ENCODE measurements at places on chromosomes 1 and 21.

DNA sequence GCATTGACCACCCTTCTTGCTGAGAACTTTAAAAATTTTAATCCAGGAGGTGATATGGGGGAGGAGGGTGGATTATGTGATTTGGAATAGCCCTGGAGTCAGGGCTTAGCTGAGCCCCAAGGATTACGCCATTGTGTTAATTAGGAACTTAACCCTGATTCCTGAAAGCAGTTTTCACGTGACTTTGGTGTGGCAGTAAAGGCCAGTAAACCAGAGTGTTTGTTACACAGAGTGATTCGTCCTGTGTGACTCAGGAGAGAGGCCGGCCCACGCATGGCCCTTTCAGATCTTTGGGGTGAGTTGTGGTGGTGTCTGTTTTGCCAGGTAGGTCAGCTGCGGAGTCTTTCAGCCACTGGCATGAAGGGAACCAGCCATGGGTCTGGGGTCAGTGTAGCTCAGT lies 107.6 kb downstream of the NOS1AP start:
- H3K36me3 ChIP-seq: no peaks in the 10 kb centered on the region
- DNase-seq: peak; percentile 65
- no peaks in the 10 kb centered on the region for H3K27me3 ChIP-seq
- H3K4me3 ChIP-seq: no peak overlapping the region
- peaks cover 4% of the 10 kb centered on the region for H3K4me1 ChIP-seq

DNA sequence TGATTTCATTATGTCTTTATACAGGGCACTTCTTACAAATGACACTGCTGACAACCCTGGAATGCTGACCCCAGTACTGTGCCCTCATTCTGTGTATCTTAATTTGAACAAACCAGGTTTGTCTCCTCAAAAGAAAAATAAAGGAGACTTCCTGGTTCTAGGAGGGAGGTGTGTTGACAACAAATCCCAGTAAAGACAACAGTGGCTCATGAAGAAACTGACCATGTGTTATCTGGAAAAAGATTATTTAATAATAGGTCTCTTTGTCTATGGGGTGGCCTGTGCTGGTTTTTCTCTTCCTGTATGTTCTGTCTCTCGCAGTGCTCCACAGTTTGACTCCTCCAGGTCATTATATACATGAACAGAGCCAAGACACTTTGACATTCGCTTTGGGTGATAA lies 454.6 kb downstream of the LMO4 start:
- DNase-seq: no peak
- no peaks in the 10 kb centered on the region for H3K27me3 ChIP-seq
- H3K36me3 ChIP-seq: no peaks in the 10 kb centered on the region
- H3K4me3 ChIP-seq: no peak overlapping the region

- H3K36me3 ChIP-seq: no peaks in the 10 kb centered on the region
- H3K27ac ChIP-seq: no peak overlapping the region
- H3K4me1 ChIP-seq: no peaks in the 10 kb centered on the region
- no peaks in the 10 kb centered on the region for H3K27me3 ChIP-seq
- no peak overlapping the region for H3K4me3 ChIP-seq
- DNase-seq: no peak
Observed at GRCh38 chr1:16972189-16972895, 8.1 kb downstream of the MFAP2 start.

DNA sequence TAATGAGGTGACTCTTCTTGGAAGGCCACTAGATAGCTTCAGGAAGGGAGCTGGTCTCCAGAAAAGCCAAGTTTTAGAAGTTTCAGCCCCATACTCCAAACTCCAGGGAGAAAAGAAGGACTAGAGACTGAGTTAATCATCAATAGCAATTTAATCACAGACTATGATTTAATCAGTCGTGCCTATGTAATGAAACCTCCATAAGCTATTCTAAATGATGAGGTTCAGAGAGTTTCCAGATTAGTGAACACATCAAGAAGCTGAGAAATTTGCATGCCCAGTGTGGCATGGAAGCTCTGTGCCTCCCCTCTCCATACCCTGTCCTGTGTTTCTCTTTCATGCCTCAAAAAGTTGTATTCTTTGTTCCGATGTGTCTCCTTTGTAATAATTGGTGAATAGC lies 49.2 kb upstream of the CCDC190 start:
- H3K27ac ChIP-seq: no peak overlapping the region
- H3K27me3 ChIP-seq: no peaks in the 10 kb centered on the region
- DNase-seq: no peak
- no peak overlapping the region for H3K4me3 ChIP-seq

DNA sequence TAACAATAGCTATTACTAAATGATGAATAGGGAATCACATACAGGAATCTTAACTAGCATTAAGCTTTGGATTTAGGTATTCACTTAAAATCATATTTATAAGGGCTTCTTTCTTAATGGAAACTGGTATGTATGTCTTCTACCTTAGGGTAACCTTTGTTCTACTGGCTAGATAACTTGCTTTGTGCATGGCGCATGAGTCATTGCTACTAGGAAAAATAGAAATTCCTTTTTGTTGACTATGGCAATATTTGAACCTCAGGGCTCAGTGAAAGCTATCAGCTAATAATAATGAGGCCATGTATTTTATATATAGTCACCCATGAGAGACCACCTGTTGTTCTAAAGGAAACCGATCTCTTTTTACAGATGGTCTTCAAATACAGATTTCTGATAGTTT lies 72.5 kb downstream of the RPS6KC1 start:
- H3K4me3 ChIP-seq: no peak overlapping the region
- H3K36me3 ChIP-seq: no peaks in the 10 kb centered on the region
- H3K27ac ChIP-seq: no peak overlapping the region

- peak overlapping the region; percentile 18 for H3K27ac ChIP-seq
- no peak overlapping the region for H3K4me3 ChIP-seq
- DNase-seq: peak; percentile 48
- 0 out of 2 replicates have a peak, but pooled peaks cover 5% of the 10 kb centered on the region for H3K36me3 ChIP-seq
- H3K27me3 ChIP-seq: no peaks in the 10 kb centered on the region
Observed at GRCh38 chr1:204520834-204521709, 4.9 kb downstream of the MDM4 start.

DNA sequence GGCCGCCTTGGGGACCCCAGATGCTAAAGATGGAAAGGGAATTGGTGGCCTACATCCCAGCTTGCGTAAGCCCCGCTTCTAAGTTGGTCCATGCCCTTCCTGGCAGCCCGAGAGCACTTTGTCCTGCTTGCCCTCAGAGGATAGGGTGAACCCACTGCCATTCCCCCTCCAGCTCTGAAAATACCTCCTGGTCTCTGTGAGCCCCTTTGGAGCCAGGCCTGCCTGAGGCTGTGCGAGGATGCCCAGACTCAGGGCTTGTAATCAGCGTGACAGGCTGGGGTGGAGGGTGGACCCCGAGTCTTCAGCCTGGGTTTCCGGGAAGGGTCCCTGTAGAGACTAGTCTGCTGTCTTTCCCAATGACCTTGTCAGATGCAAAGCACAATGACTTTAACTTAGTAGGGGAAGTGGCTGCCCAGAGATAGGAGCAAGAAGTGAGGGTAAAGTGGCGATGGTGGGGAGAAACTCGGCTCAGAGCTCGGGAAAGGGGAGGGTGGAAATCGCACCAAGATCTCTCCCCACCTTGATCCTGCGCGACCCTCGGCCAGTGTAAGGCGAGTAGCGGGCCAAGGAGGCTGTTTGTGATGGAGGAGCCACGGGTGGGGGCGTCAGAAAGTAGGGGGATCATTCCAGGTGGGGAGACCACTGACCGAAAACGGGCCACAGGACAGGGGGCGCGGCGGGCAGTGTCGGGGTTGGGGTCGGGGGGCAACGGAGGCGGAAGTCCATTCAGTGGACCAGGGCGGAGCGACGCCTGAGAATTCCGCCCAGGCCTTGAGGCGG lies 2.7 kb upstream of the HES3 start:
- H3K4me3 ChIP-seq: no peak overlapping the region
- no peaks in the 10 kb centered on the region for H3K36me3 ChIP-seq

- H3K36me3 ChIP-seq: no peaks in the 10 kb centered on the region
- DNase-seq: no peak
- H3K27me3 ChIP-seq: no peaks in the 10 kb centered on the region
- no peak overlapping the region for H3K27ac ChIP-seq
- H3K4me1 ChIP-seq: peaks cover 4% of the 10 kb centered on the region
- H3K4me3 ChIP-seq: no peak overlapping the region
Observed at GRCh38 chr1:23997812-23998211, 17.7 kb upstream of the SRSF10 start.

DNA sequence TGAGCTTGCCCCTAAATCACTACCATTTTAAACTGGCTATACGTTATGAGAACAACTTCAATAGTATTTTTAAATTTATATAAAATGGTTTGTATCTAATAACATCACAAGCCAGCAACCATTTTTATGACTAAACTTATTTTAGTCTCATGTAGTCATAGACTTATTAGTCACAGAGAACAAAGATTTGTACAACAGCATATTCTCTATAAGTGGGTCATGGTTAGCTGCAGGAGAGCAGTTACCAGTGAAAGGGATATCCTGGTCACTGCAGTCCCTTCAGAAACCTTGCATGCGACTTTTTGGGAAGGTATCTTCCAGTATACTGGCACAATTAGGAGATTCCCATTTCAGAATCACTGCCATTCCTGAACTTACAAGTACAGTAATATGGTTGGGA lies 90.0 kb downstream of the HFM1 start:
- peak; percentile 8 for DNase-seq
- H3K36me3 ChIP-seq: no peaks in the 10 kb centered on the region
- no peak overlapping the region for H3K27ac ChIP-seq
- no peaks in the 10 kb centered on the region for H3K27me3 ChIP-seq

- H3K4me3 ChIP-seq: no peak overlapping the region
- no peaks in the 10 kb centered on the region for H3K27me3 ChIP-seq
- H3K36me3 ChIP-seq: no peaks in the 10 kb centered on the region
Observed at GRCh38 chr1:196271212-196271947, 336.9 kb downstream of the KCNT2 start.

- no peak overlapping the region for H3K27ac ChIP-seq
- no peak for DNase-seq
- H3K4me3 ChIP-seq: no peak overlapping the region
- H3K36me3 ChIP-seq: no peaks in the 10 kb centered on the region
- H3K4me1 ChIP-seq: peaks cover 33% of the 10 kb centered on the region
Observed at GRCh38 chr1:192592517-192592916, 16.9 kb downstream of the RGS1 start.

- peak; percentile 71 for DNase-seq
- peaks cover 5% of the 10 kb centered on the region for H3K27me3 ChIP-seq
- no peak overlapping the region for H3K4me3 ChIP-seq
- H3K27ac ChIP-seq: no peak overlapping the region
Observed at GRCh38 chr1:167171286-167171929, 49.3 kb upstream of the POU2F1 start.

DNA sequence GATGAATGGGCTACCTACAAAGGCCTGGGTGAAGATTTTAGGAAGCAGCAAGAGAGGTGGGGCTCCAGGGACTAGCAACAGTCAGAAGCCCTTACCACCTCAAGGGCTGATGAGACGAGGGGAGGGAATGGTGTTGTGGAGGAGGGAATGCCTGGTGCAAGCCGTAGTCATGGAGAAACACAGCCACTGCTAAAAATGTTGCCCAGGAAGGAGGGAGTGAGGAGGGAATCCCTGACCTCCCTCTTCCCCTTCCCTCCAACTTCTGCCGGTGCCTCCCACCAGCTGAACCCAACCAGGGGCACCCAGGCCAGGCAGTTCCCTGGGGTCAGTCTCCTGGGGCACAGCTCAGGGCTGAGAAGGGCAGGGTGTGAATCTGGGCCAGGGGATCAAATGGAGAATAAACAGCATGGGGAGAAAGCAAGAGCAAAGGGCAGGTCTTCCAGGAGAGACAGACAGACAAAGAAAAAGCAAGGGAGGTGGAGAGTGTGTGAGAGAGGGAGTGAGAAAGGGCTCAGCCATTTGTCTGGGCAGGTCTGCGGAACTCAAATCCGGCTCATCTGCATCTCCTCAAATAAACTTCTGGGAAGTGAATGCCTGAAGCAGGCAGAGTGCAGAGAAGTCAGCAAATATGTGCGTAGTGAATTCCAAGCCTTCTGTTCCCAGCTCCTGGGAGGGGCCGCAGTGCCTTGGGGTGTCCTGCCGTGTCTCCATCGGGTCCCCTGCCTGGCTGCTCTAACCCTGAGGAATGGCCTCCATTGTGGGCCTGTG lies 27.1 kb upstream of the POU3F1 start:
- no peak overlapping the region for H3K27ac ChIP-seq
- H3K4me1 ChIP-seq: no peaks in the 10 kb centered on the region
- H3K36me3 ChIP-seq: no peaks in the 10 kb centered on the region

GRCh38 chr1:113669988-113670387 lies 89.3 kb downstream of the PHTF1 start:
- no peaks in the 10 kb centered on the region for H3K27me3 ChIP-seq
- H3K4me1 ChIP-seq: 0 out of 2 replicates have a peak, but pooled peaks cover under 1% of the 10 kb centered on the region
- no peak overlapping the region for H3K4me3 ChIP-seq
- no peak for DNase-seq
- no peaks in the 10 kb centered on the region for H3K36me3 ChIP-seq

DNA sequence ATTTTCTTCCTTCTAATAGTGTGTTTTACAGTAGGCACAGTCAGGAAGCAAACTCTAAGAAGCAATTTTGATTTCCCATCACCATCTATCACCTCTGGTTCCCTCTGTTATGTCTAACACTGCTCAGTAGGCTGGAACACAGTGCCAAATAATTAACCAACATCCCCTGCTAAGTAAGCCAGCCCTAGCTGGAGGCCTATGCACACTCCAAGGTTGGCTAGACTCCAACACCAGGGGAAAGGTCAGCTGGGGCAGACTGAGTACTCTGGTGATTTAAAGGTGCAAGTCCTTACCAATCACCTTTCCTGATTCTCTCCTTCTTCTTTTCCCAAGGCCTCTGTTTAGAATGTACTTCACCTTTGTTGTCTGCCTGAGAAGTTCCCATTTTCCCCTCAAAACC lies 46.5 kb upstream of the BEND5 start:
- H3K4me3 ChIP-seq: no peak overlapping the region
- H3K27me3 ChIP-seq: peaks cover 21% of the 10 kb centered on the region
- H3K27ac ChIP-seq: no peak overlapping the region
- no peak for DNase-seq
- H3K36me3 ChIP-seq: no peaks in the 10 kb centered on the region

GRCh38 chr1:26970810-26971209 lies 10.5 kb upstream of the KDF1 start:
- no peak overlapping the region for H3K27ac ChIP-seq
- H3K4me1 ChIP-seq: peaks cover 7% of the 10 kb centered on the region
- no peaks in the 10 kb centered on the region for H3K27me3 ChIP-seq
- no peak for DNase-seq
- no peak overlapping the region for H3K4me3 ChIP-seq

DNA sequence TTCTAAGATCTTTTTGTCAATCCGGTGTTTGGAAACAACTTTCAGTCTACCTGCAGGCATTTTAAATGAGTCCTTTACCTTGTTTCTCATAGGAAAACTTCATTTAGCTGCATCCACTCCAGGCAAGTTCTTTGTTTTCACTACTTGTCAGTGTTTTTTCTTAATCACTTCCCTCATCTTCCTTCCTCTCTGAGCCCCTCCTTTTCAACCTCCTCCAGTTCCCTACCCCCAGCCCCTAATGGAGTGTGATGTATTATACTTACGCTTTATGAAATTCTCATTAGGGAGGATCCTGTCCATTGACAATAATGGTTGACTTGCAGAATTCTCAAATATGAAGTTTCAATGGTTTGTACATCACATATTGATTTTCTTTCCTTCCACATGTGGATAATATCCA lies 62.5 kb upstream of the BACH1 start:
- H3K36me3 ChIP-seq: no peaks in the 10 kb centered on the region
- no peak for DNase-seq
- H3K27me3 ChIP-seq: no peaks in the 10 kb centered on the region
- H3K4me1 ChIP-seq: peaks cover 50% of the 10 kb centered on the region
- H3K27ac ChIP-seq: no peak overlapping the region

GRCh38 chr1:211928993-211929637 lies 98.6 kb upstream of the LPGAT1 start:
- no peak overlapping the region for H3K4me3 ChIP-seq
- no peaks in the 10 kb centered on the region for H3K27me3 ChIP-seq
- peak; percentile 24 for DNase-seq
- H3K27ac ChIP-seq: no peak overlapping the region

- H3K27ac ChIP-seq: no peak overlapping the region
- DNase-seq: peak; percentile 59
- H3K4me1 ChIP-seq: peaks cover 8% of the 10 kb centered on the region
- no peaks in the 10 kb centered on the region for H3K36me3 ChIP-seq
Observed at GRCh38 chr1:186958520-186958919, 129.8 kb downstream of the PLA2G4A start.
